Hematopoietic multipotent progenitor cell (in vitro differentiated cells): ENCODE measurements at places on chromosomes 7 and 10.

- no peak for DNase-seq
Observed at GRCh38 chr10:72979709-72980108, 25.1 kb upstream of the PLA2G12B start.

DNA sequence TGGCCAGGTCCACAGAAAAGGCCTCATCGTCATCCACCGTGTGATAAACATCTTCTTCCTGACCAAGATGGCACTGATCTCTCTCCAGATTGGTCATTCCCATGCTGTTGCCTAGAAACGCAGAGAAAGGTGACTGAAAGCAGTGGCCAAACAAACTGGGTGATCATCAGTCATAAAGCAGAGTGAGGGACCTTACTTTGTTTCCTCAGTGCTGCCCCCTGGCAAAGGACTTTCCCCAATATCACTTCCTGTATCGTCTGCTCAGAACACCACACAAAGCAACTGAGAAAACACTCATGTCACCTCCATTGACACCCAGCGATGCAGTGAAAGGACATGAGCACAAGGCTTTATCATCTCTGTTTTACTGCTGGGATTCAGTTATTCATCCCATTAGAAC lies 40.0 kb upstream of the TM9SF3 start:
- DNase-seq = no peak

DNA sequence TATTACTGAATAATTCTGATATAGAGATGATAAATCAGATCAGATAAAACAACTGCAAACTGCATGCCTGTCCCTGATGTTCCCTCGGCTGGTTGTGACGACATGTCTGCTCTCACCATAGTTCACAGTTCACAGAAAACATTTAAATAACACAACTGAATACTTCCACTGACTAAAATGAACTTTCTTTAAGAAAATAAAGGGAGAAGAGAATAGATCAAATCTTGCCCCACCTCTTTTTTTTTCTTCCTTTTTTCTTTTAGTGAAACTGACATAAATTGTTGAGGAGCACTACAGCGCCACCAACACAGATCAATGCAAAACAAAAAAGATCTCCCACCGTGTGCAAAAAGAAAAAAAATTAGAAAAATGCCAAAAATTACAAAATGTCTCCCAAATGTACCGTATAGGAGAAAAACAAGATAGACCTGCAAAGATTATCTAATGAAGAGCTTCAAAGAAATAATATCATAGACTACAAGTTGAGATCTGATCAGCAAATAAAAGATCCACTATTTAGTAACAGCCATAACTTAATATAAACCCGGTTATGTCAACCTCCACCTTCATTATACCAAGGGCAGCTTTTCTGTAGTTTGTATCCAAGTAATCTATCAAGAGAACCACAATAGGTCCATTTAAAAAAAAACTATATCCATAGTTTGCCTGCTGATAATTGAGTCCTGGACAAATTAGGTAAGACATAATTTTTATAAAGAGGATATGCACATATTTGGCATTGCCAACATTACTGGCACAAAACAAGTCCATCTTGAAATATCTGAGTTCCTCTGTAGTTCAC lies 30.7 kb upstream of the EPC1 start:
- DNase-seq = peak; percentile 53

DNA sequence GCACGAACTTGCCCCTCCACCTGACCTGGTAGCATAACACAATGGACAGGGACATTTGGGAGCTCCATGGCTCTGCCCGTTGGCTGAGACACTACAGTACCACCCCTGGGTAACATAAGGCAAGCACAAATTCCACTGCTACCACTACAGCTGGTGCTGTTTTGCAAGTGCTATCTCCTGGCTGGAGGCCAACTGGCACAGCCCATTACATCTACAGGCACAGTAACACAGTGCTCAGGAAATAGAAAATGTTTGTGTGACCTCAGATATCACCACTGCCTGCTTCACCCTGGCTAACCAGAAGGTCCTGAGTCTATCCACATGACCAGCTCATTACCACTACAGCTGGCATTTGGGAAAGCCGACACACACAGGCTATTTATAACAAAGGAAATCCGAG lies 631.1 kb upstream of the MBL2 start:
- peak; percentile 41 for DNase-seq

GRCh38 chr10:28679581-28680357 lies 2.4 kb downstream of the BAMBI start:
- peak; percentile 49 for DNase-seq

DNA sequence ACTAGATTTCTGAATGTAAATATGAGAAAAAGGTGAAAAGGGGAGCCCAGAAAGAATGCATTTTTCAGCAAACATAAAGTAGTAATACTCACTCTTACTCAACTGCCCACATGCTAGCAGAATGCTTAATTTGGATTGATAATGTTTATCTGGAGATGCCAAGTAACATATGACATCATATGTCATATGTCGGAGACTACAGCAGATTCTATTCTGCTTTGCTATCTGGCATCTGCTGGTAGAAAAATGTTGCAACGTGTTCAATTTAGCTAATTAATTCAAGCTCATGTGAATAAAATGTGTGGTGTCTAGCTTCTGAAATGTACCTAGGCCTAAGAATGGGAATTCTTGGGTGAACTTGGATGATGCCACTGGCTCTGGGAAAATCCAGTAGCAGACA lies 4.5 kb downstream of the BBIP1 start:
- no peak for DNase-seq

DNA sequence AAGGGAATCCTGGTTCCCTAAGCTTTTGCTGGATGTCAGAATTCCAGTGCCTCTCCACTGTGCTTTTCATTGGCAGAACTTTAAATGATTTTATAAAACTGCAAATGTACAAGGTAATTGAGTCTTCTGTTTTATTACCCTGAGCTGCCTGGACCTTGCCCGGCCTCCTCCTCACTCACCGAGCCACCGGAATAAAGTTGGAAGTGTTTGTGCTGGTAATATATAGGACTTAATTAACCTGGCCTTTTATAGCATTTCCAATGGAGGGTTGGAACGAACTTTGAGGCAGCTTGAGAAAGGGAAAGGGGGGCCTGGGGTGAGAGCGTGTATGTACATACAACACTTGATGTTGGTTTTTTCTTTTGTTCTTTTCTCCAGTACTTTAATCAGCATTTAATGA lies 43.4 kb downstream of the ZNF503 start:
- no peak for DNase-seq

GRCh38 chr7:154860621-154861375 lies 142.1 kb downstream of the PAXIP1 start:
- DNase-seq = no peak

DNA sequence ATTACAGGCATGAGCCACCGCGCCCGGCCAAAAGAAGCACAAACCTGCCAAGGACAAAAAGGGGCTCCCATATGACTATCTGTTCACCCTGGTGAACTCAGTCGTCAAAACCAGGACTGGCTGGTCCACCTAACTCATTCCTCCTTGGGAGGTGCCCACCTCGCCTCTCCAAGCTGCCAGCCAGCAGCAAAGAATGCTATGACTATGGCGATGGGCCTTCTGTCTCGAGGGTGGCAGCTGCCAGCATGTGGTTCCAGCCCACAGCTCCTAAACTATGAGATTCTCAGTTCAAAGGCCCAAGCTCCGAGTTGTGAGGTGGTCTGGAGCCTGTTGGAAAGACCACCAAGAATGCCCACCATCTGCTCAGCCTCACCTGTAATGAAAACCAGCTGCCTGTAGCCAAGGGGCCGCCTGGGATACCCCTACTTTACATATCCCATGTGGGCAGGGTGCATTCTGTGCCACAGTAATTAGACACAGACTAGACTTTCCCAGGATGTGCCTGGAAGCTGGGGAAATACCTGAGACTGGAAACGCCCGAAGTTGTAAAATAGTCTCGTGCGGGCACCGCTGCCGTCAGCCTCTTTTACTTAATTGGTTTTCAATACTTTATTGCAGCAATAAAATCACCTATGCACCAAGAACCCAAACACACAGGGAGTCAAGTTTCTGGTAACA lies 71.1 kb downstream of the ZRANB1 start:
- no peak for DNase-seq

GRCh38 chr10:111762114-111762513 lies 421.5 kb downstream of the GPAM start:
- DNase-seq = no peak

GRCh38 chr10:61188691-61189090 lies 244.7 kb upstream of the RHOBTB1 start:
- DNase-seq = no peak

DNA sequence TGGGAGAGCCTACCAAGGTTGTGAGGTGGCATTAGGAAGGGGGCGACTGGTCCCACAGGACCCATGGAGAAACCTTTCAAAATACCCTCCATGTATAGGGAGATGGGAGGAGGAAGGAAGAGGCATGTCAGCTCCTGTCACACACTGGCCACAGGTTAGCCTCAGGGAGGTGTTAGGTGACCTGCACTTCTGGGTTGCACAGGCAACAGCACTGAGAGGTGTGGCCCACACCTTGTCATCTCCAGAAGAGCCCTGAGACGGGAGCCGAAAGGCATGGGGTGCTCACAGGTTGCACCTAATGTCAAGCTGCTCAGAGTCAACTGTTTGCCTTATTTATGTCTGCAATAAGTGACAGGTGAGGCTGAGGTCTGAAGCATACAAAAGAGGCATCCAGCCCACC lies 14.6 kb upstream of the USP6NL start:
- DNase-seq = no peak

- peak; percentile 7 for DNase-seq
Observed at GRCh38 chr10:5915451-5915850, 25.4 kb downstream of the FBH1 start.

DNA sequence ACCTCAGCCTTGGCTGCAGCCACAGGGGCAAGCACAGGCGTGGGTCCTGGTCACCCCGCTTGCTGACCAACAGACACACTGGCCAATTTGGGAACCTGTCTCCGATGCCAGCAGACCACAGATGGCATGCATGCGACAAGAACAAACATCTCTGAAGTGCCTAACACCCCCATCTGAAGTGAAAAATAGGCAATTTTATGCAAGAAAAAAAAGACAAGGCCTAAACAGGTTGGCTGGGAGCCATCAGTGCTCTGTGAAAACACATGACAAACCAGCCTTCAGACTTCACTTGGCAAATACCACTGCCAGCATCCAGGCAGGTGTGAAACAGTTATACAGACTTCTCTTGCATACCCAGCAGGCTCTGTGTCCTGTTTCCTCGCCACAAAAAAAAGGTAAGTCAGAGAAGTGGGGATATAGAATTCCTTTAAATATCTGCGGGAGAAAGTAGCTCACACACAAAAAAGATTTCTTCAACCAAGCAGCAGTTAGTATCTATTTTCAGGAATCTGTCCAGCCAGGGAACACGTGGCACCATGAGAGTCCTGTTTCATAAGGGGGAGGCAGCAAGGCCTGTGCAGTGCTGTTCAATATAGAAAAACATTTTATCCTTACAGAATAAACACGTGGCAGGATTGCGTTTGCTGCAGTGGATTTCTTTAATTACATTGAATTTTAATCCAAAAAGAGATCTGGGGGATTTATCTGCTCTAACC lies 293.4 kb upstream of the MKLN1 start:
- DNase-seq = no peak

DNA sequence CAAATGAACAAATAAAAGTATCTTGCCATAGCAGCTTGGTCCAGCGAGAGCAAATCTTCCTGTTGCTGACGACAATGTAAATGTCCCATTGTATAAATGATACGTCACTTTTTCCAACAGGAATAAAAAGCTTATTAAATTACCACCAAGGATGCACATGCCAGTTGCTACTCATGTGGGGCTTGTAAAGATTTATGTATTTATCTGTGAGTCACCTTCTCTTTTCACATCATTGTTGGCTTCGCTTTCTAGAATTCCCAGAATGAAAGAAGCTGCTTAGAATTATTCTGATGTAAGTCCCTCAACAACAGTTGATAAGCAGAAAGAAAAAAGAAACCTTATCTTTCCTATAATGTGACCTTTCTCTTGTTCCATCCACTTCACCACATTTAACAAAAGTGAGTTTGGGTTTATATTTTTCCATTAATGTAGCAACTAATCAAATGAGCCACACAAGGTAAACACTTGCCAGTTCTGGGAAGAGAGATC lies 22.4 kb downstream of the DNAJC12 start:
- no peak for DNase-seq

GRCh38 chr10:101065481-101066145 lies 3.8 kb downstream of the KAZALD1 start:
- no peak for DNase-seq

GRCh38 chr7:154862153-154862791 lies 140.7 kb downstream of the PAXIP1 start:
- DNase-seq = no peak

- no peak for DNase-seq
Observed at GRCh38 chr7:80637911-80638765, at the start of gene CD36. TSS of gene CD36 (plus strand) at chr7:80638642. CDS start at chr7:80646741, 8,099 bp downstream.

GRCh38 chr10:113980408-113981087 lies 63.1 kb upstream of the ADRB1 start:
- no peak for DNase-seq

GRCh38 chr10:132397036-132397541 lies at the start of gene PWWP2B:
TSS of gene PWWP2B (plus strand) at chr10:132397200. CDS start at chr10:132397227, 27 bp downstream.
- no peak for DNase-seq

DNA sequence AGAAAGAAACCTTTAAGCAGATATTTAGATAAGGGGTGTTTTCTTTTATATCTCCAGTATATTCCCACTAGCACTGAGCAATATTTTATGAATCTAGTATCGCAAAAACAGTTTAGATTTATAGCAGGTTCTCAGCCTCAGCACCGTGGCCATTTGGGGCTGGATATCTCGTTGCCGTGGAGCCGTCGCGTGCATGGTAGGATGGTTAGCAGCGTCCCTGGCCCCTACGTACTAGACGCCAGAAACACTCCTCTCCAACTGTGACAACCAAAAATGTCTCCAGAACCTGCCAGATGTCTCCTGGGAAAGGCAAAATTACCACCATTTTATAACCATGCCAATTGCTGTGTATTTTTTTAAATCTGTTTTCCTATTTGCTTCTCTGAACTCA lies 172.9 kb downstream of the CACNB2 start:
- DNase-seq = no peak

GRCh38 chr10:128871671-128872231 lies 595.3 kb upstream of the MGMT start:
- no peak for DNase-seq

DNA sequence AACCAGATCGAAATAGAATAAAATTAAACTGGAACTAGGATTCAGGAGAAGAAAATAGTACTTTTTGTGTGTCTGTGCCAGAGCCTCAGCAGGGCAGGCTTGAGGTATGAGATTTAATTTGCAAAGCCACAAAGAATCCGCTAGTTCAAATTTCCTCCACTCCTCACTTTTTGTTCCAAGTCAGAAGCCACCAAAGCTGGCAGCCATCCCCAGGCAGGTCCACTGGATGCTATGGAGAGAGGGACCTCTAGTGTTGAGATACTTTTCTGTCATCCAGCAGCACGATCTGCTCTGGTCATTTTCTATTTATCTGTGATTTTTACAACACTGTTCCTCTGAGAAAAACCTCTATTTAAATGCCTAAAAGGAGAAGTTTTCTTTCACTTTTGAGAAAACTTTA lies 147.9 kb upstream of the FRMD4A start:
- DNase-seq = no peak

GRCh38 chr10:86837663-86838062 lies 81.2 kb downstream of the BMPR1A start:
- no peak for DNase-seq

DNA sequence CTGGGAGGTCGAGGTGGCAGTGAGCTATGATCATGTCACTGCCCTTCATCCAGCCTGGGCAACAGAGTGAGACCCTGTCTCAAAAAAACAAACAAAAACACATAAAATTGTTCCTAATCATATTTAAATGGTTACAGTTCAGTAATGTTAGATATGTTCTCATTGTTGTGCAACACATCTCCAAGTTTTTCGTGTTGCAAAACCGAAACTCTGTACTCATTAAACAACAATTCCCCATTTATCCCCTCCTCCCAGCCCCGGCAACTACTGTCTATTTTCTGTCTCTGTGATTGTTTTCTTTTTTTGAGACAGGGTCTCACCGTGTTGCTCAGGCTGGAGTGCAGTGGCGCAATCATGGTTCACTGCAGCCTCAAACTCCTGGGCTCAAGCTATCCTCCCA lies 16.1 kb upstream of the PRXL2A start:
- DNase-seq = no peak
